ENCODE measurements at places on chromosomes 3 and 15.

GRCh38 chr15:75720787-75721479 is 8.3 kb upstream of the CSPG4 start:
- DNase-seq: no peak

GRCh38 chr3:120909602-120909878 is 1.5 kb downstream of the STXBP5L start:
- no peak for DNase-seq

GRCh38 chr15:74614744-74615507 is 710 bp upstream of the CLK3 start:
- peak; percentile 72 for DNase-seq

DNA sequence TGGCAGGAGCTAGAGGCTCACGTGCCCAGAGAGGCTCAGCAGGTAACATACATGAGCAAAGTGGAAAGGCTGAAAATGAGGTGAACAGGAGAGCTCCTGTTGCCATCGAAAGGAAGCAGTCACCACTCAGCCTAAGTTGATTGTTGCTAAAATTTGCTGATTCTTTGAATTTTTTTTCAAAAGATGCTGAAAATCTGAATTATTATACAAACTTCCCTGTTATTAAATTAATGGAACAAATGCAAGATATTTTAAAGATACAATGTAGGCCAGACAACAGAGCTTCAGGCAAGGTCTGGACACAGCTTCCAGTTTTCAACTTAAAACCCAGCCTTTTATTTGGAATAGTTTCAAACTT is 151.3 kb downstream of the GHSR start:
- no peak for DNase-seq

DNA sequence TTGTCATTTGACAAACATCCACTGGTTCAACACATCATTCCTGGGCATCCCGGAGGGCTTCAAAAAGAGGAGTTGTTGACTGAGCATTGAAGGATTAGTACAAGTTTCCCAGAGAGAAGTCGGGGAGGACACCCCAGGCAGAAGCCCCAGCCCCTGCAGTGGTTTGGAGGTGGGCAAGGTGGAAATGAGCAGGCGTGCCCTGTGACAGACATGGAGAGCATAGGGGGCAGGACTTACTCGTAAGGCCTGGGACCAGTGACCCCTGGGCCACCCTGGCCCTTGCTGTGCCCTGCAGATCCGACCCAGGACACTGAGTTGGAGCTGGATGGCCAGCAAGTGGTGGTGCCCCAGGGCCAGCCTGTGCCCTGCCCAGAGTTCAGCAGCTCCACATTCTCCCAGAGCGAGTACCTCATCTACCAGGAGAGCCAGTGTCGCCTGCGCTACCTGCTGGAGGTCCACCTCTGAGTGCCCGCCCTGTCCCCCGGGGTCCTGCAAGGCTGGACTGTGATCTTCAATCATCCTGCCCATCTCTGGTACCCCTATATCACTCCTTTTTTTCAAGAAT is 5.9 kb downstream of the PARP3 start:
- no peak for DNase-seq

DNA sequence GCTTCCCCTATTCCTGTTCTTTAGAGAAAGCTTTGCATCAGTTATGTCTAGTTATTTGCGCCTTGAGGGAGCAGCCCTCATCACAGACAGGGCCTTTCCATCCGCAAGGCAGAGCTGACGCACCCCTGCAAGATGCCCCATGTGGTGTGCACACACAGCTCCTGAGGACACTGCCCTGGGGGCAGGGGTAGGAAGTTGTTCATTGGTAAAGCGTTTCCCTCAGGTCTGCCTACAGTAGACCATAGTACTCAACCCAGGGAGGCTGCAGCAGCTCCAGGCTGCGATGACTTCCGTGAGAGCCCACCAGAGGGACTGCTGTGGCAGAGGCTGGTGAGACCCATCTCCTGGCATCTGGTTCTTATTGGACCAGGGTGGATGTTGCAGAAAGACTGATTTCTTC is 55.1 kb upstream of the PLXNA1 start:
- no peak for DNase-seq

DNA sequence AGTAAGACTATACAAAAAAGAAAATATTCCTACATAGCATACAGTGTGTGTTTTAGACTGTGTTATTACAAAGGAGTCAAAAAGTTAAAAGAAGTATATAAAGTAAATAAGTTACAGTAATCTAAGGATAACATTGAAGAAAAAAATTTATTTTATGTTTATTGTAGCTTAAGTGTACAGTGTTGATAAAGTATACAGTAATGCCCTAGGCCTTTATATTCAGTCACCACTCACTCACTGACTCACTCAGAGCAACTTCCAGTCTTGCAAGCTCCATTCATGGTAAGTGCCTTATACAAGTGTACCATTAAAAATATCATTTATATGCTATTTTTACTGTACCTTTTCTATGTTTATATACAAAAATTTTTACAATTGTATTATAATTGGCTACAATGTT is 220.1 kb downstream of the BCHE start:
- DNase-seq: no peak

GRCh38 chr3:24936574-24936973 is 441.9 kb upstream of the THRB start:
- DNase-seq: no peak

- no peak for DNase-seq
Measured at GRCh38 chr3:123651449-123652341, 66.8 kb upstream of the HACD2 start.

DNA sequence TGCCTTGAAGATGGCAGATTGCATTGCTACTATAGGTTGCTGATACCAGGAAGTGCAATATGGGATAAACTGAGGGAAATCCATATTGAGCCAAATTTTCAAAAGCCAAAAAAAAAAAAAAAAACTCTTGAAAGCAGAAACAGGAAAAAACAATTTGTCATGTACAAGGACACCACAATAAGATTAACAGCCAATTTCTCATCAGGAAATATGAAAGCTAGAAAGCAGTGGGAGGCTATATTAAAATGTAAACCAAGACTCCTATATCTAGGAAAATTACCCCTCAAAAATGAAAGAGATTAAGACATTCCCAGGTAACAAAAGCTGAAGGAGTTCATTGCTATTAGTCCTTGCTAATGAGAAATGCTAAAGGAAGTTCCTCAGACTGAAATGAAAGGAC is 462.8 kb upstream of the DPH6 start:
- DNase-seq: no peak

GRCh38 chr3:132785292-132785691 is 63.1 kb upstream of the NPHP3 start:
- DNase-seq: no peak

DNA sequence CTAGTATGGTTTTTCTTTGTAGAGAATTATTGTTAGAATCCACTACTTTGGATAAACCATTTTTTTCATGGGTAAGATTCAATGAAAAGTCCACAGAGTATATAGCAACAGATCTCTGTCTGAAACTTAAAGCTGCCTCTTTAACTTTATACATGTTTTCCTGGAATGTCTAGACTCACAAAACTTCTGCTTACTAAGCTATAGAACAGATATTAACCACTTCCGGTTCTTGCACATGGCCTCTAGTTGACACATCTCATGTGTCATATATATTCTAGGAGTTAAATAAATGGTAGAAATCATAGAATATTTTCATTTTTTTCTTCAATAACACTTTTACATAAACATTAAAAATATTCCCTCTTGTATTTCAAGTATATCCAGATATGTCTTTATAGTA is 1693.9 kb downstream of the SI start:
- no peak for DNase-seq

GRCh38 chr3:23696842-23697241 is 108.9 kb upstream of the UBE2E1 start:
- DNase-seq: no peak

- DNase-seq: no peak
Measured at GRCh38 chr3:117059067-117059955, 349.7 kb downstream of the TUSC7 start.

DNA sequence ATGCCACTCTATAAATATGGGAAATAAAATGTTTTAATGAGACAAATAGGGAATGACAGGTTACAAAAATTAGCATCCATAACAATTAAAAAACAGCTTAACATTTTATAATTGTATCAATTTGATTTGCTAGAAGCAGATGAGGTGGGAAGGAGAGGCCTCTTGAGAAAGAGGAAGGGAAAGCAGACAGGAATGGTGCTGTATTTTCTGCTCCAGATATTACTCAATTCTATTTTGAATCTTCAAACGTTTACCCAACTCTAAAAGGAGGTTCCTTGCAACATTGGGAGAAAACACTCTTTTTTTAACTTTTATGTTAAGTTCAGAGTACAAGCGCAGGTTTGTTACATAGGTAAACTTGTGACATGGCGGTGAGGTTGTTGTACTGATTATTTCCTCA is 44.9 kb upstream of the ALDH1A3 start:
- no peak for DNase-seq

DNA sequence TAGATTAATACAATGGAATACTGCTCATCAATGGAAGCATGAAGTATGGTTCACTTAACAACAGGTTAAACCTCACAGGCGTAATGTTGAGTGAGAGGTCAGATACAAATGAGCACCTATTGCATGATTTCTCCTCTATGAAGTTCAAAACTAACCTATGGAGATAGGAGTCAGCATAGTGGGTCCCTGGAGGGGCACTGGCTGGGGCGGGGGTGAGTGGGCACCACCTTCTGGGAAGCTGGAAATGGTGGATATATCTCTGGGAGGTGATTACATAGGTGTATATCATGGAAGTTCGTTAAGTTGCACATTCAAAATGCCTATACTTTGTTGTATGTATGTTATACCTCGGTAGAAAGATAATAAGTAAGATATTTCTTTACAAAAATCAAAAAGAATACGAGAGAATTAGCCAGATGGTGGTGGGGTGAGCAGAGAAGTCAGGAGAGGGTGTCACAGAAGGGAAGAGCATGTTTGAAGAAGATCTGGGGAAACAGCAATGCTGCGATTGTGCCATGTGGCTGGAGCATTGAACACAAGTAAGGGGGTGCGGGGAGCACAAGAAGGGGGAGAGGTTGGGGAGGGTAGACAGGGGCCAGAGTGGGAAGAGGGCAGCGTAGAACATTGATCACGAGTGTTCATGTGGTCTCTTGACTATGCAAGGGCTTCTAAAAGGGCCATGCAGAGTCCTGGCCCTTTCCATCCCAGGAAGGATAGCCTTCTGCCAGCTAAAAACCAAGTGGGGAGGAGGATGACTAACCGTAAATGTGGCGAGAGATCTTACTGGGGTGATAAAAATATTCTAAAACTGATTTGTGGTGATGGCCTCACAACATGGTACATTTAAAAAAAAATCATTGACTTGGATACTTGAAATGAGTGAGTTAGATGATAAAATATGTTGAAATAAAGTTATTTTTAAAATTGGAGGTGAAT is 30.2 kb downstream of the ITGA11 start:
- no peak for DNase-seq

- DNase-seq: no peak
Measured at GRCh38 chr3:188403404-188403803, 249.4 kb downstream of the LPP start.

DNA sequence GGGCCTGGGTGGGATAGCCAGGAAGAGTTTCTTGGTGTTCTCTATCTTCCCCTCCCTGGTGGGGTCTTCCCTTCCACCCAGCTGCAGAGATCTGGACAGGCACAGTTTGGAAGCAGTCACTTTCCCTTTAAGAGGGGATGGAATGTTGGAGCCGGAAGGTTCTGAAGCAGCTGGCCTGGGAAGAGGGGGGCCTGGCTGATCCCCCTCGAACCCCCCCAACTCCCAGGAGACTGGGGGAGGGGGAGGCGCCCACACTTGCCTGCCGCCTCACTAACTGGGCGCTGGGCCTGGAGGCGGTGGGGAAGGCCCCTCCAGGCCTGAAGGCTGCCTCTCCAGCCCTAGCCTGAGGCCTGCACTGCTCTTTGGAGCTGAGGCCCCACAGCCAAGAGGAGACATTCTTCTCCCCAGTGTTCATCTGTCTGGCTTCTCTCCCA is 1.4 kb downstream of the DVL3 start:
- no peak for DNase-seq

DNA sequence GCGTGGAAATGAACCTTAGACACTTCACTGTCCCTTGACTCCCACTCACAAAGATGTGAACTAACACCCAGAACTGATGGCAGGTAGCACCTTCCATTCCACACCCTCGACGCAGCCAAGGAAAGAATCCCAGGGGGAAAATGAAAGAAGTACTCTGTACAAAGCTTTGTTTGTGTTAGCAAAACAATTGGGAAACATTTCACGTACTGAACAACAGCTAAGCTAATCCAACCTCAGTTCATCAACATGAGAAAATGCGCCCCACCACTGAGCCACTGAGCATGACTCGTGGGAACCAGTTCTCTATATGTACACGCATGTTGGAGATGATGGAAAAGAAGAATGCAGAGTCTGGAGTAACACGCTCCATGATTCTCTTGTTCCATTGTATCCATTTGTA is 32.0 kb downstream of the CORO2B start:
- no peak for DNase-seq

GRCh38 chr15:101420232-101420631 is 69.3 kb downstream of the PCSK6 start:
- no peak for DNase-seq

All from activated naive CD8-positive, alpha-beta T cell treated with anti-CD3 and anti-CD28 coated beads, Interleukin-2, amount 50 U/mL, for 16 hours (primary cell).